AG08396 (cell line): ENCODE measurements at places on chromosomes 4 and X.
A peak's percentile ranks its signal among the peaks of the same experiment; 100 is the strongest.

DNA sequence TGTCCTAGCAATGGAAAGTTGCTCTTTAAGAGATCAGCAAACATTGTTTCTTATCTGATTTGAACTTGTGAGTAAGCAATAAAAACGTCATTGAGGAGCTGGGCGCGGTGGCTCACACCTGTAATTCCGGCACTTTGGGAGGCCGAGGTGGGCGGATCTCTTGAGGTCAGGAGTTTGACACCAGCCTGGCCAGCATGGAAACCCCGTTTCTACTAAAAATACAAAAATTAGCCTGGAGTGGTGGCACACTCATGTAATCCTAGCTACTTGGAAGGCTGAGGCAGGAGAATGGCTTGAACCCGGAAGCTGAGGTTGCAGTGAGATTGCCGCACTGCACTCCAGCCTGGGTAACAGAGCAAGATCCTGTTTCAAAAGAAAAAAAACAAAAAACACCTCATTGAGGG is 11.2 kb upstream of the PLAC8 start:
- no peak for DNase-seq

- DNase-seq = no peak
These were observed 12.0 kb upstream of the UFSP2 start for GRCh38 chr4:185437809-185438208.

DNA sequence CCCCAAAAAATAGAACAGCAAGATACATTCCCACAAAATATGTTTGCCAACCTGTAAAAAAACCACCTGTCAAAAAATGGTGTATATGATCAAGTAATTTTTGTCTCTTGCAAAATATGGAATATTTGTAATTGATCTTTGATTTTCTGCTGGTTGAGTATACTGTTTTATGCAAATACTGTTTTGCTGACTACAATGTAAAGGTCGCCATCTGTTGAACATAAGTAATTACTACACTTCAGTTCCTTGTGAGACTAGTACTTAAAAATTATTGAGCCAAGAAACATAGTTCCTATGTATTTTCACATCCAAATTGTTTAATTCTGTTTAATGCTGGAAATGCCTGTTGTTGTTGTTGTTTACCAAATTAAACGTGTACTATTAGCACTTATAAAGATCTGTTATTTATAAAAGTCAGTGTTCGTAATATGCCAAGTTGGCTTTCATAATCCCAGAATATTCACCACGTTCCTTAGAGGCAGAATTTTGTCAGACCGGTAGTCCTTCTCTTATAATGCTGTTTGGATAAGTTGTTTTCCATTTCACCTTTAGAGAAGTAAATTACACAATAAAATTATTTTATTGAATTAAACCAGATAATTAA is 144.2 kb downstream of the PDLIM5 start:
- DNase-seq = peak; percentile 23

DNA sequence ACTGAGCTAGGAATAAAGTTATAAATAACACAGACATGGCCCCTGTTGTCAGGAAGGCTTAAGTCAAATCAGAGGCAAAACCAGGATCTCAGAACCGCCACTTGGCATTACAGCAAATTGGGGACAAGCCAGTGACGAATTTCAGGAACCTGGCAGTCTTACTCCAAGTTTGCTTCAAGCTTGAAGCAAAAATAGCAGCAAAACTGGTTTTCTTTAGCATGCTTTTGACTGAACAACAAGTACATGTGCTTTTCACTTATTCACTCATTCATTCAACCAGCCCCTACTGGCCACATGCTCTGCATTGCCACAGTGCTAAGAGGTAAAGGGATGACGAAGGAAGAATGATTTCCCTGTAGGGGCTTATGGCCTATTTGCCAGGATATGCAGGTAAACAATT is 253.9 kb upstream of the PPARGC1A start:
- DNase-seq = no peak

GRCh38 chr4:143347484-143348111 is 10.9 kb downstream of the GAB1 start:
- DNase-seq = no peak

DNA sequence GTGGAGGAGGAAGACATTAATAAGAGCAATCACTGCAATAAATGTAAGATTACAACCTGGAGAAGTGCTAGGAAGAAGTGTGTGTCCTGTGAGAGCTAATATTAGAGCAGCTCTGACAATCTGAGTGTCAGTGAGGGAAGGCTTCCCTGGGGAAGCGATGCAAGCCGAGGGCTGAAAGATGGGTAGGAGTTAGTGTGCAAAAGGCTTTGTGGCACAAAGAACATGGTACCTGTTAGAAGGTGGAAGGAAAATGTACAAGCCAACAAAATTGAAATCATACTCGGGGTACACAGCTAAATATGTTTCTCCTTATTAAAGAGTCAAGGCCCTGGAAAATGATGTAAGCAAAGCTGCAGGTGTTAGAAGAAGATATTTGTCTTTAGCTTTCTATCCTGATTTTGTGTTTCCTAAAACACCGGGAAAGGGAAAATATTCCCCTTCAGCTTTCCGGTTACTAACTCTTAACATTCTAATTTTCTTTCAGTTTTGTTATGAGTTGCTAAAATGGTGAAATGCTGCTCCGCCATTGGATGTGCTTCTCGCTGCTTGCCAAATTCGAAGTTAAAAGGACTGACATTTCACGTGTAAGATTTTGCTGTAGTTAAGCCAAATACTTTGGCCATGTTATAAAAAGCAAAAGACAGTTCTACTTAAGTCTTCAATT is 808 bp downstream of the THAP6 start:
- no peak for DNase-seq

DNA sequence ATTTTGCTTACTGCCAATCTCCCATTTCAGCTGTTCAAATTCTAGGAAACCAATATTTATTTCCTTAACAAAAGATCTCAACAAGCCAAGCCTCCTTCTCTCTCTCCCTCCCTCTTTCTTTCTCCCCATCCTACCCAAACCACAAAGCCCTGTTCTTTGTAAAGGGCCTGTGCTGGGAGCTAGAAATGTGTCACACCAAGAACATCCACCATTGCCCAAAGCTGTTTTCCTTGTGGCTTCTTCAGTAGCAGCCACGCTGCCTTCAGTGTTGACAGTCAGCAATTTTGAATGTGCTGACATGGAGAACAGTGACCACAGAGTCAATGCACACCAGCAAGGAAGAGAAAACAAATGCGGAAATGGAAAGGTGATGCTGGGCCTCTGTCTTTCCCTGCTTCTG is 203.0 kb downstream of the MAML3 start:
- DNase-seq = no peak
